Stimulated activated CD8-positive, alpha-beta memory T cell treated with anti-CD3 and anti-CD28 coated beads, Interleukin-15, amount 100 ng/mL, for 1 hour (primary cell): ENCODE measurements at places on chromosomes 7 and 10.

- DNase-seq: no peak
Observed at GRCh38 chr7:121634356-121634755, 238.2 kb upstream of the FAM3C start.

- DNase-seq: no peak
Observed at GRCh38 chr7:22190736-22191135, 166.2 kb downstream of the RAPGEF5 start.

GRCh38 chr7:116955801-116956476 lies 2.6 kb downstream of the ST7 start:
- no peak for DNase-seq

- DNase-seq: no peak
Observed at GRCh38 chr10:78959924-78960285, 108.9 kb upstream of the ZMIZ1 start.

- no peak for DNase-seq
Observed at GRCh38 chr10:24435374-24435773, 226.4 kb downstream of the KIAA1217 start.

GRCh38 chr10:36351159-36351558 lies 709.1 kb upstream of the FZD8 start:
- no peak for DNase-seq

DNA sequence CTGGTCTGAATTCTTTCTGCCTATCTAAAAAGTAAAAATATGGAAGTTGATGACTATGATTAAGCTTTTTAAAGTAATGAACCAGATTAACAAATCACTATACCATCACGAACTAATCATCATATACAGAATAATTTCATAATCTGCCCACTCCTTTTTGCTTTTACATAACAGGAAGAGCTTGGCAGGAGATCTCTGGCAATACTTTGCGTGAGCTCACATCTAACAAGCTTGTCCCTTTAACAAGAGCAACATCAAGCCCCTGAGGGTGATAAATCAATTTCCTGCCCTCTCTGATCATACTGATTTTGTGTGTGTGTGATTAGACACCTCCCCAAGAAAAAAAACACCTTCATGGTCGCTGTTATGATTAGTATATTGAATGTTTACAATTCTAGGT lies 143.5 kb upstream of the ASAH2 start:
- no peak for DNase-seq

- no peak for DNase-seq
Observed at GRCh38 chr7:1942243-1942940, 272.3 kb downstream of the ELFN1 start.

- DNase-seq: no peak
Observed at GRCh38 chr7:83439026-83439425, 209.9 kb downstream of the SEMA3E start.

DNA sequence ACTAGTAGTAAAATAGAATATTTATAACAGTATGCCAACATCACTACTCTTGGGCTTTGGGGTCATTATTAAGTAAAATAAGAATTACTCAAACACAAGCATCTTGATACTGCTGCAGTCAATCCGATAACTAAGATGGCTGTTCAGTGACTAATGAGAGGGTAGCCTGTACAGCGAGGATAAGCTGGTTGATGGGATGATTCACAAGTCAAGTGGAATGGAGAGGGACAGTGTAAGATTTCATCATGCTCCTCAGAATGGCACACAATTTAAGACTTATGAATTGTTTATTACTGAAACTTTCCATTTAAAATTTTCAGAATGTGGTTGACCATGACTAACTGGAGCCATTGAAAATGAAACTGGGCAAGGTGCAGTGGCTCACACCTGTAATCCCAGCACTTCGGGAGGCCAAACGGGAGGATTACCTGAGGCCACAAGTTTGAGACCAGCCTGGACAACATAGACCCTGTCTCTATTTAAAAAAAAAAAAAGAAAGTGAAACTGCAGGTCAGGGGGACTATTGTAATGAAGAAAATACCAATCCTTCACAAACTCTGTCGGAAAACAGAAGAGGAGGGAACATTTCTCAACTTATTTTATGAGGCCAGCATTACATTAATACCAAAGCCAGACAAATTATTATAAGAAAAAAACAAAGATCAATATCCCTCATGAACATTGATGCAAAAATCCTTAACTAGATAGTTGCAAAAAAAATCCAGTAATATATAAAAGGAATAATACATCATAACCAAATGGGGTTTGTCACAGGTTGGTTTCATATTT lies 11.2 kb downstream of the AVL9 start:
- DNase-seq: no peak

DNA sequence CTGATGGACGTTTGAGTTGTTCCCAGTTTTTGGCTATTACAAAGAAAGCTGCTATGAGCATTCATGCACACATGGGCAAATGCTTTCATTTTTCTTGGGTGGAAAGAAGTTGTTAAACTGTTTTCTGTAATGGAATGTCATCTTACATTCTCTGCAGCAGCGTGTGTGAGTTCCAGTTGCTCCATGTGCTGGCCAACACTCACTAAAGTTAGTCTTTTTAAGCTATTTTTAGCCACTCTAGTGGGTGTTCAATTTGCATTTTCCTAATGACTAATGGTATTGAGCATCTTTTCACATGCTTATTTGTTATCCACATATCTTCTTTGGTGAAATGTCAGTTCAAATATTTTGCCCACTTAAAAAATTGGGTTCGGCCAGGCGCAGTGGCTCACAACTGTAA lies 82.8 kb upstream of the COL13A1 start:
- DNase-seq: no peak

DNA sequence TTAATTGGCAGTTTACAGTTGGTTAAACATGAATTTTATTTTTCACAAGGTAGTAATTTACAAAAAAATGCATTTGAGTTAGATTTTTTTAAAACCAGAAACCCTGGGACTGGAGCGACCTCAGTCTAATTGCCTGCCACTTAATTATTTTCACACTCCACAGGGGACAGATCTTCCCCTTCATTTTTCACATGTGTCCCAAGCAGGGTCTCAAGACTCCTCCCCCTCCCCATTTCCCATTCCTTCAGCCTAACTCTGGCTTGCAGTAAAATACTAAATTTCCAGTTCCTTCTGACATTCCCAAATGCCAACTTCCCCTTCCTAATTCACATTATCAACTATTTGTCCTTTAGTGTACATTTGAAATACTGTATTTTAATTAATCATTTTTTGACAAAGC lies 948 bp downstream of the ZNF138 start:
- DNase-seq: no peak

- DNase-seq: no peak
Observed at GRCh38 chr10:127012769-127013152, 107.5 kb downstream of the DOCK1 start.

DNA sequence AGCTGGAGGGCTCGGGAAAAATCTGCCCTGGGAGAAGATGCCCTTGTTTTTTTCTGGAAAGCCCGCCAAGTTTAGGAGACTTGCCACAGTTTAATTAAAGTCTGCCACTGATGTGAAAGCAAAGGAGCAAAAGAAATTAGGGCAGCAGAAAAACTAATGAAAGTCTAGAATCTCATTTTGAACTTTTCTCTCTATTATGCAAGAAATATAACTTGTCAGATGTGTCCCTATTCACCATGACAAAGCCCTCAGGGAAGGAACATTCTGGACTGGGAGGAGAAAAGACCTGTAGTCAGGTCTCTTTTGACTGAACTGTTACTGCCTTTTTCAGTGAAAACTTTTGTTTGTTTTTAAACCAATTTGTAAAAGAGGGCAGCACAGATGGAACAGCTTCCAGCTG lies 715.5 kb downstream of the SORCS3 start:
- DNase-seq: no peak

DNA sequence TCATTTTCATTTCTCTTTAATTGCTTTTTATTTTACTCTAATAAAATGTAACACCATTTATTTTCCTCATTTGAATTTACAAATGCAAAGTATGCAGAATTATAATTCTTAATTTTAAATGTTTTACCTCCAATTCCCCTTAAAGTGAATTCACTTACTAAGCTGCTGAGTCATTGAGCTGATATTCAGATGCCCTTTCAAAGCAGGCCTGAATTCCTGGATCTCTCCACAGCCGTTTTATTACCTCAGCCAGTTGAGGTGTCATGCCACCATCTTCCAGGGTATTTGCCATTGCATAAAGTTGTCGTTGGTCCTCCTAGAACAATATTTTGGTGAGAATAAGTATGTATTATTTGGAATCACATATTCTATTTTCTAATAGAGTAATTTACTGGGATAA lies 33.2 kb downstream of the GNAT3 start:
- no peak for DNase-seq

DNA sequence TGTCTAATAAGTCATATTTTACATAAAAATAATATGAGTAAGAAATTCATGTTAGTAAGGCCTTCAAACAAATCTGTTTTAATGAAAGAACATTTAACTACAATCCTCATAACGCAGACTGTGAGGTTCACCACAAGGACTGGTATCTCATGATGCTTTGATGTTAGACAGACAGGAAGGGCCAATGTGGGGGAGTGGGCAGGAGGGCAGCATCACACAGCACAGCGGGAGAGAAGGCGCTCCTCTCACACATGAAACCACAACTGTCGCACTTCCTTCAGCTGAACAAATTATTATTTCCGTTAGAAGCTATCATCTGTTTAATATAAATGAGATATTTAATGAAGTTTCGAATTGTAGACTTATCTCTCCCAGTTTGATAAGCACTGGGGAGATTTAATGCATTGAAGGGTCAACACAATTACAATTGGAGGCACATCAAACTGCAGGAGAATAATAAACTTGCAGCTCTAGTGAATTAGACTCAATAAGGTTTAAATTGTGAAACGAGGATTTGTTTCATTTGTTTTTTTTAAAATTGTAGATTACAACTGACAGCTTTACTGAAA lies 466.1 kb downstream of the PARD3 start:
- no peak for DNase-seq

DNA sequence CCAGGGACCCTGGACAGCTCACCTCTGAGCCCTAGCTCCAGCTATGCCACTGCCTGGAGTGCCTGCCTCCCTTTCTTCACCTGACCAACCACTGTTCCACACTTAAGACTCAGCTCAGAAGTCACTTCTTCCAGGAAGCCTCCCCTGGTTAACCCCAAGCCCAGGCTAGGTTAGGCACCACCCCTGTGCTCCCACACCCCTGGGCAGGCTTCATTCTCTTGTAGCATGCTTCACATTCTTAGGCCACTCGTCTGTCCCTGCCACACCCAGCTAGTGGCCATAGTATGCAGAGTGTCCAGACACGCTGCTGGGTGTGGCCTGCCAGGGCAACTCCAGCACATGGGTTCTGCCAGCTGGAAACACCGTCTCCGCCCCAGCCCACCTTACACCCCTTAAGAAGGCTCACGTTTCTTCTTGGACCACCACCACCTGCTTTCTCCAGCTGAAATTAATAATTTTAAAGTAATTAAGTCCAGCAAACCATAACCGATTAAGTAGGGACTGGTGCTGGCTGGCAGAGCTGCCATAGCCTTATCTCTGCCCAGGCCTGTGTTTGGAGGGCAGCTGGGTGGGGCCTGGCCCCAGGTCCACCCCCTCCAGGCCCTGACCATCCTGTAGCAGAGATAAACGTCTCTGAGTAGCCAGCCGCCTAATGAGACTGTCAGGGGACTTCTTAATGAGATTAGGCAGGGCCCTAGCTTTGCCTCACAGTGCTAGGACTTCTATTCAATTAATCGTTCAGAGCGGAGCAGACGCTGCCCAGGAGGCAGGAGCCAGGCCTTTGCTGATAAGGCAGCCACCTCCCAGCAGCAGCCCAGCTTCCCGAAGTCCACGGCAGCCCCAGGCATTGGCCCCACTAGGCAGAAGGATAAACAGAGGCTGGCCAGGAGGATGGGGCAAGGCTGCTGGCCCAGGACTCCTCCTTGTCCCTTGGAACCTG lies 20.5 kb downstream of the GRID1 start:
- DNase-seq: no peak

DNA sequence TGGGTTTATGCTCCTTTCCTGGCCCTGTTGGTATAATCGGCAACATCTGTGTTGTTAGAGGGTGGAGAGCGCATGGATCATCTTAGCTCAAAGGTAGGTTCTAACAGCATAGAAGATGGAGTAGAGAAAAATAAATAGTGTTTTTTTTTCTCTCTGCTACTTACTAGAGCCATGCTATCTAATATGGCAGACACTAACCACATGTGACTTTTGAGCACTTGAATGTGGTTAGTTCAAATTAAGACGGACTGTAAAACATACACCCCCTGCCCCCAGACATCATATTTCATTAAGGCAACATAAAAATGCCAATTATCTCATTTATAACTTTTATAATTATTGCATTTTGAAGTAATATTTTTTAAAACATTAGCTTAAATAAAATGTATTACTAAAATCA lies 525.1 kb downstream of the KIF20B start:
- DNase-seq: no peak

DNA sequence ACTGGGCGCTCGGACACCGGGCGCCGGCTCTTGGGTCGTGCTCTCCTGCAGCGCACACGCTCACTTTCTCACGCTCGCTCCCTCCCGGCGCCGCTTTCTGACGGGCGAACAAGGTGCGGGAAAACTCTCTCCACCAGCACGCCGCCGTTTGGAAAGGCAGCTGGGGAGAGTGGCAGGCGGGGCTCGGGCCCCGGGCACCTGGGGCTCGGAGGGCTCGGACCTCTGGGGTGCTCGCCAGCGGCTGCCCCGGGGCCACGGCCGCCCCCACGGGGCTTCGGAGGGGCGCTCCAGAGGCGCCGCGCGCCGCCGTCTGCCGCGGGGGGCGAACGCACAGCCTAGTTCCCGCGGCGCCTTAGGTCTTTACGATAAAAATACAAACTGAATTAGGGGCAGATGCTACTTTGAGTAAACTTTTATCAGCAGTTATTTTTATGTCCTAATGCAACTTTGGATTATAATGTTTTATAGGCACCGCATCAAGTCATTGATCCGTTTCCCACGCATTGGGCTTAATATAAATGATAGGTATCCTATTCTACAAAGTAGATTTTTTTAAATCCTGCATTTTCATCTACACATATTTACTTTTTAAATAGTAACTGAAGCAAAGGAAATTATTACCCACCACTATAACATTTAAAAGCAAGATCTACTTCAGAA lies 535 bp upstream of the EPC1 start:
- DNase-seq: no peak

DNA sequence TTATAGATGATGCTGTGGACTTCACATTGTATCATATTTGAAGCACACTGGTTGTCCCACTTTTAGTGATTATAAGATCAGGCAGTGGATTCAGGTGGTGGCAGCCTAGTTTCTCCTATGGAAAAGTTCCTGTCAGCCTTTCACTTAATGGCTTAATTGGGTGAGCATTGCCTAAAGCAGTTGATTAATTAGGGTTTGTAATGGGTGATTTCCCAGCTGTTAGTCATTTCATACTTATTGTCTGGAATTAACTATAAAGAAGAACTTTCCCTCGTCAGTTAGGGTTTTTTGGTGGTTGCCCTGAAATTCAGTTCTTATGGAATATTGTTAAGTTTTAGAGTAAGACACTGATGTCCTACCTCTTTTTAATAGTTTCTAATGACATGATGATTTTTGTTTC lies 78.8 kb downstream of the SLC25A40 start:
- no peak for DNase-seq

DNA sequence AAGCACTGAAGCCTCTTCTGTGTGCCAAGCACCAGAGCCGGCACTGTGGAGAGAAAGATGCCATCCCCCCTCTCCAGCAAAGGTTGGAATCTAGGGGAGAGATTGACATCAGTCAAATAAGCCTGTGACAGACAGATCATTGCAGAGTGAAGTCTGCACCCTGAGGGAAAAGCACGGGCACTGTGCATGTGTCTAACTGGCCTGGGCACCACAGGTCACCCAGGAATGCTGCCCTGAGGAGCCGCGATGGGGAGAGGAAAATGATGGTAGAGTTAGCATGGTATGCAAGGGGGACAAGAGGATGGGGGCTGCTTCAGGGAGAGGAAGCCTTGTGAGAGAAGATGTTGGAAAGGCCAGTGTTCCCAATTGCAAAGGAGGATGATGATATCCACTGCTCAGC lies 261.0 kb downstream of the GRID1 start:
- DNase-seq: no peak
